ENCODE measurements at places on chromosomes 2 and 18. TPM values are rescaled to one million over a fixed set of nuclear protein-coding genes. Genes with fewer than 3 reads are reported as not detected.
A peak's percentile ranks its signal among the peaks of the same experiment; 100 is the strongest.

The QPCT gene
- 5.3 TPM for total RNA-seq

The MPPE1 gene
- 29.1 TPM for total RNA-seq

The C2orf81 gene
- 6.1 TPM for total RNA-seq

The SERPINB2 gene
- total RNA-seq = 0.62 TPM

The ST6GAL2 gene
- 2.4 TPM for total RNA-seq

The SKOR2 gene
- total RNA-seq = 1.1 TPM

The UGT1A5 gene
- total RNA-seq = not detected

The MORN2 gene
- total RNA-seq = 26.1 TPM

The TWIST2 gene
- 23.5 TPM for total RNA-seq

The NBEAL1 gene
- total RNA-seq = 21.2 TPM

DNA sequence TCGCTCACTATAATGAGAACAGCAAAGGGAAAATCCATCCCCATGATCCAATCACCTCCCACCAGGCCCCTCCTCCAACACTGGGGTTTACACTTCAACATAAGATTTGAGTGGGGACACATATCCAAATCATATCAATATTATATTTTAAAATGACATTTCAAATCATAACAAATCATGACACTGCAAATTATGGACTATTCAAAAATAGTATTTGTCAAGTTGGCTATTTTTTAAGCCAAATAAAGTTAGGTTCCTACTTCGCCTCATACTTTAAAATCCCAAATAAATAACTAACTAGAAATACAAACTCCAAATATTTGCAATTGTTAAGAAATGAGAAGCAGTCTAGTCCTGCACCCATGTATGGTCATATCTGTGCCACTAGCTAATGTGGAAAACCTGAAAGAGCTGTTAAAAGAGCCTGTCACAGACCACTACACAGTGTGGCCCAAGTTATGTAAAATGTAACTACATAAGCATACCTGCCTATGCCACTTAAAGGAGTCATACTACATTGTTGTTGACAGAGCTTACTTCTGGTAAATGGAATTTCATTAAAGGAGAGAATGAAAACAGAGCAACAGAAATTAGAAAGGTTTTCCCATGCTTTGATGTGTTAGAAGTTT, 334.7 kb upstream of the GULP1 start:
- DNase-seq = no peak
- H3K27me3 ChIP-seq = no peaks in the 10 kb centered on the region

GRCh38 chr2:231781798-231782726, 980 bp upstream of the PDE6D start:
- H3K27me3 ChIP-seq = no peaks in the 10 kb centered on the region
- peak overlapping the region; percentile 91 for H3K27ac ChIP-seq
- peak; percentile 20 for DNase-seq
- no peaks in the 10 kb centered on the region for H3K36me3 ChIP-seq

GRCh38 chr2:240575101-240575965, 7.0 kb downstream of the RNPEPL1 start:
- DNase-seq = no peak
- H3K4me3 ChIP-seq = no peak overlapping the region
- no peaks in the 10 kb centered on the region for H3K4me1 ChIP-seq
- H3K27ac ChIP-seq = no peak overlapping the region

DNA sequence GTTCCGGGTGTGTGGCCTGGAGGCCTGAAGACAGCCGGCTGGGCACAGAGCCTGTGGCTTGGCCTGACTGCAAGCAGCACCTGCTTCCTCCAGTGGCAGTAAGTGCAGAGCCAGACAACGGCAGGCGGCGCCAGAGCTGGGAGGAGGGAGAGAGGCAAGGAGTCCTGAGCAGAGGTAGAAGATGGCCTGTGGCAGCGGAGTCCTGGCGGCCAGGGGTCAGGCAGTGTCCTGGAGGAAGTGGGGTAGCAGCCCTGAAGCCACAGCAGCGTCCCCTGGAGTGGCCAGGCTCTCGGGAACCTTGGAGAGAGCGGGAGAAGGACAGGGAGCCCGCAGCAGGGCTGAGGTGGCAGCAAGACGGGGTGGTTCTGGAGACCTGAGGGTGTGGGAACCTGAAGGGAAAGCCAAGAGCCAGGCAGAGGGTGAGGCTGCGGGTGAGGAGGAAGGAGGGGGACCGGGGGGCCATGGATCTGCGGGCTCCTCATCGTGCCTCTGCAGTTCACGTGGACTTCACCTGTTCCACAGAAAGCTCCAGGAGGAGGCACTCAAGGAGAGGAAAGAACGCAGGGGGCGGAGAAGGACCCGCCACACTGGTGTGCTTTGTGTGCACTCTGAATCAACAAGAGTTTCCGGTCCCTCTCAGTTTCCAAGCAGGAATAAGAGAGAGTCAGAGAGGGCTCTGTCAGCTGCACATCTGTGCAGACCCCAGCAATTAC, 85.9 kb downstream of the USP40 start:
- H3K27me3 ChIP-seq = no peaks in the 10 kb centered on the region
- no peak overlapping the region for H3K4me3 ChIP-seq
- H3K27ac ChIP-seq = peak overlapping the region; percentile 68
- H3K36me3 ChIP-seq = no peaks in the 10 kb centered on the region
- DNase-seq = peak; percentile 84

GRCh38 chr18:59311631-59312030, 6.8 kb downstream of the CPLX4 start:
- no peak for DNase-seq
- no peaks in the 10 kb centered on the region for H3K36me3 ChIP-seq
- no peak overlapping the region for H3K4me3 ChIP-seq

GRCh38 chr2:178418426-178418825, 32.5 kb downstream of the PRKRA start:
- no peaks in the 10 kb centered on the region for H3K27me3 ChIP-seq
- DNase-seq = no peak
- H3K4me1 ChIP-seq = peaks cover 2% of the 10 kb centered on the region
- H3K27ac ChIP-seq = no peak overlapping the region

DNA sequence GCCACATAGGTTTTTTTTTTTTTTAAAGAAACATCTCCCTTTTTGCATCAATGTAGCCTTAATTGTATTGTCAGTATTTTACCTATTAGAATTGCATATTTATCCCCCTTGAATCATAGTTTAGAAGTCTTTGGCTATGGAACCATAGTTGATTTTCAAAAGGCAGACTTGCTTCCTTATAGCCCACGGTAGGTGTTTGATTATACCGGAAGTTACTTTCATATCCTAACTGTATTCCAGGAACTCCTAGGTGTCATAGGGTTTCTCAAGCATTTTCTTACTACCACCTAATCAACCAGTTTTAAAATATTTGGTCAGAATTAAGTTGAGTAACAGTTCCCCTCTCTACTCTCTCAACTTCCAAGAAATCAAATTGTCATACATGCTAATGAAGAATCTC, 86.6 kb upstream of the TSPYL6 start:
- H3K4me3 ChIP-seq = no peak overlapping the region
- H3K36me3 ChIP-seq = no peaks in the 10 kb centered on the region
- no peak overlapping the region for H3K27ac ChIP-seq
- no peaks in the 10 kb centered on the region for H3K27me3 ChIP-seq
- H3K4me1 ChIP-seq = no peaks in the 10 kb centered on the region

All from prostate gland (tissue), 2 donors.